Testis (tissue), 5 donors: ENCODE measurements at places on chromosomes 5 and 9. TPM values are rescaled to one million over a fixed set of nuclear protein-coding genes. Genes with fewer than 3 reads are reported as not detected.

DNA sequence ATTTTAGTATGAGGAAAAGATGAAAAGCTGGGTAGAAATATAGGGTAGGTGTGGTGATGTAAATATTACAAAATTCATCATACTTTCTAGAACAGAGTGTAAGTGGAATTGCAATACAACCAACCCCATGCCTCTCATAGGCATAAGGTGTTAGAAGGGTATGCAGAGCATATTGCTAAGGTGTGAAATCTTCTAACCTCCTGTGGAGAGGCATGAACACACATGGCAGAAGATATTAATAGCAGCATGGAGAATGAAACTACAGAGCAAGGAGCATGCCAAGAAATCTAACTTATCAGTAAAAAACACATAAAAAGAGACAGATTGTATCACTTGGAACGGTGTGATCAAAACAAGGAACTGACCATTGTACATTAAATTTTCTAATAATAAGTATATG is 441.5 kb downstream of the CDH18 start:
- no peak for DNase-seq

GRCh38 chr9:77831781-77832180 is 183.7 kb upstream of the GNA14 start:
- no peak for DNase-seq

DNA sequence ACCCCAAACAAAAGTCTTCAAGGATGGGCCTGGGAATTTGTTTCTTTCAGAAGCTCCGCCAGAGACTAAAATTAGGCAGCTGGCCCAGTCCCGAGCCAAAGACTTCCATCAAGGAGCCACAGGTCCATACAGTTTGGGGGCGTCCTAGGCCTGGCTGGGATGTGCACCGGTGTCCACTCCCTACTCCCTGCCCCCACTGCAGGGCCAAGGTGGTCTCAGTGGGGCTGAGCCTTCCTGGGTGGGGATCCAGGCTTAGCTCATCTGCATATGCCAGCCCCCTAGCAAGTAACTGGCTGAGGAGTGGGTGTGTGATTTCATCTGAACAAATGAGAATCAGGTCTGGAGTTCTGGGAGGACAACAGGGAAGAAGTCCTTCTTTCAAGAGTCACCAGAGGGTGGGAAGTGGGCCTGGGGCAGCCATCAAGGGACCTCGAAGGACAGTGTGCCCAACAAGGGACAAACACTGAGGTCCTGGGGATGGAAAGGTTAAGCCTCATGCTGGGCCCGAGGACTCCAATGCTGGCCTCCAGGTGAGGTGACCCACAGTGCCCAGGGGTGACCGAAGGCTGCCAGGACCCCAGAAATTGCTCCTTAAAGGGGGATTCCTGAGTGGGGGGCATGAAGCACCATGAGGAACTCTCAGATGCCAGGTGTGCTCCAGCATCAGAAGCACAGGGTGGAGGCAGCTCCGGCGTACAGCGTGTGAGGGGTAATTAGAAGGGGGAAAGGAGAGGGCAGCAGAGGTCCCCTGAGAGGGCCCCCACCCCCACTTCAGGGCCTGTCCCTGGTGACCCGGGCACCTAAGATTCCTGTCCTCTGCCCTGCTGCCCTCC is 91.3 kb downstream of the ZNF354C start:
- no peak for DNase-seq

DNA sequence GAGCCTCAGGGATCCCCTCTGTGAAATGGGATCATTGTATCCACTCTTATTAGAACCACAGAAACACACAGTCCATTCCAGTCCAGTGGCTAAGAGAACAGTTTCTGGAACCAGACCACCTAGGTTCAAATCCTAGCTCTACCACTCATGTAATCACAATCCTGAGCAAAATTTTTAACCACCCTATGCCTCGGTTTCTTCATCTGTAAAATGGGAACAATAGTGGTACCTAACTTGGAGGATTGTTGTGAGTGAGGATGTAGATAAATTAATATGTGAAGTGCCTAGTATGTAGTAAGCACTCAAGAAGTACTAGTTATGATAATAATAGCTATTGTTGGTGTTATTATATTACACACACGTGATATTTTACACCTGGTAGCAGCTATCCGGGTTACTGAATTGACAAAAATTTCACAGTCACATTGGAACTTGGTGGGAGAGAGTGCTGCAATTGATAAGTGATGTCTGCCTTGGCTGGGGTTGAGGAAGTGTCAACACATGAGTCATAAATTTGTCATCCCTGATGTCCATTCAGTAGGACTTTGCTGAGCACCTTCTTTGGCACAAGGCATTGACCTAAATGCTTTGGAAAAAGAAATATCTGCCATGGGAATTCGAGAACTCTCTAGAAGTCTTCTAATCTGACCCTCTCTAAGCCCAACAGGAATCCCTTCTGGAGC is 68.4 kb downstream of the COL27A1 start:
- DNase-seq, result no peak

DNA sequence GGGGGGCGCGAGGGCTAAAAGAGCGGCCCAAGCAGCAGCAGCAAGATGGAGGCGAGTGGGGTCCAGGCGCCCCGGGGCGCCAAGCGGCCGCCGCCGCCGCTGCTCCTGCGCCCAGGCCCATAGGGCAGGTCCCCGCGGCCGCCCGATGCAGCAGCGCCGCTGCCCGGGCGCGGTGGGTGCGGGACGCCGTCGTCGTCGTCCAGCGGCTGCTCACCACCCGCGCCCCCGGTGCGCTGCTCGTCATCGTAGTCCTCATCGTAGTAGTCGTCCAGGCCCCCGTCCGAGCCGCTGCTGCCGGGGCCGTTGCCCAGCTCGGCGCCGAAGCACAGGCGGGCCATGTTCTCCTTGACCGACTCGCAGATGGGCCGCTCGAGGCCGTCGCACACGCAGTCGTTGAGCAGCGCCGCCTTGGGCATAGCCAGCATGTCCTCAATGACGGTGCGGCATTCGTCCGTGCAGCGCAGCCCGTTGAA is 1.5 kb downstream of the GAS1 start:
- DNase-seq, result peak; percentile 53

GRCh38 chr5:148973455-148973854 is 89.4 kb downstream of the SH3TC2 start:
- DNase-seq, result no peak

GRCh38 chr5:88899096-88899737 is 16.2 kb upstream of the MEF2C start:
- DNase-seq, result no peak

GRCh38 chr5:114782177-114782576 is 387.5 kb downstream of the TRIM36 start:
- no peak for DNase-seq

GRCh38 chr9:94017939-94018531 is 62.9 kb upstream of the BARX1 start:
- DNase-seq, result no peak

PITX1 gene
- 3.6 TPM for polyA plus RNA-seq

KLF4 gene
- polyA plus RNA-seq, result 64.9 TPM

GABRG2 gene
- polyA plus RNA-seq, result 0.41 TPM
